ENCODE measurements at places on chromosomes 5 and 9.

GRCh38 chr5:74673011-74673790 lies 11.8 kb upstream of the HEXB start:
- DNase-seq, result no peak

DNA sequence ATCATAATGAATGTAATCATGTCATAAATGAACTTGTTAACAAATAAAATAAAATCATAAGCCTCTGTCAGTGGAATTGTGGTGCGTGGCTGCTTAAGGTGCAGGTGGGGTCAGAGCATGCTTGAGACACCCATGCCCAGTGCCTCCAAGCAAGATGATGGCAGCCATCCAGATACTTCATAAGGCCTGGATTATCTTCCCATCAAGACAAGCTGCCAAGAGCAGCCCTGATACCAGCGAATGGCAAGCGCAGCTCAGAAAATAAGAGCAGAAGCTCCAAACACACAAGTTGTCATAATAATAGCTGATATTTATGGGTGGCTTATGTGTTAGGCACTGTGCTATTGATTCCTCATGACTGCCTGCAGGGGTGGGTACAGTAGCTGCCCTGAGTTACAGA lies 21.8 kb upstream of the LMX1B start:
- no peak for DNase-seq

DNA sequence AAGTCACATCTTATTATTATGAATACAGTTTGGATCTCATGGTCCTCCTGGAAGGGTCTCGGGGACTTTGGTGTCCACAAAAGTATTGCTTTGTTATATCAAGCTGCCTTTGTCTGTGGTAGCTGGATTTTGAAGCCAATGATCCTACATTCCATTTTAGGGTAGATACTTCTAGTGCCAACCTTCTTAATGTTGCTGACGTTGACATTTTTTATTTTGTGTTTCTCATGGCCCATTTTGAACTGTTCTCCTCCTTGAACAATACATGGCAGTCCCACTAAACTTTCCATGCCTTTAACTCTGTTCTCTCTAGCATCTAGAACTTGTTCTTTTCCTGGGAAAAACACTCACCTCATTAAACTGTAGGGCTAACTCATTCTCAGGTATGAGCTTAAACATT lies 425.8 kb downstream of the KCTD16 start:
- DNase-seq, result no peak

DNA sequence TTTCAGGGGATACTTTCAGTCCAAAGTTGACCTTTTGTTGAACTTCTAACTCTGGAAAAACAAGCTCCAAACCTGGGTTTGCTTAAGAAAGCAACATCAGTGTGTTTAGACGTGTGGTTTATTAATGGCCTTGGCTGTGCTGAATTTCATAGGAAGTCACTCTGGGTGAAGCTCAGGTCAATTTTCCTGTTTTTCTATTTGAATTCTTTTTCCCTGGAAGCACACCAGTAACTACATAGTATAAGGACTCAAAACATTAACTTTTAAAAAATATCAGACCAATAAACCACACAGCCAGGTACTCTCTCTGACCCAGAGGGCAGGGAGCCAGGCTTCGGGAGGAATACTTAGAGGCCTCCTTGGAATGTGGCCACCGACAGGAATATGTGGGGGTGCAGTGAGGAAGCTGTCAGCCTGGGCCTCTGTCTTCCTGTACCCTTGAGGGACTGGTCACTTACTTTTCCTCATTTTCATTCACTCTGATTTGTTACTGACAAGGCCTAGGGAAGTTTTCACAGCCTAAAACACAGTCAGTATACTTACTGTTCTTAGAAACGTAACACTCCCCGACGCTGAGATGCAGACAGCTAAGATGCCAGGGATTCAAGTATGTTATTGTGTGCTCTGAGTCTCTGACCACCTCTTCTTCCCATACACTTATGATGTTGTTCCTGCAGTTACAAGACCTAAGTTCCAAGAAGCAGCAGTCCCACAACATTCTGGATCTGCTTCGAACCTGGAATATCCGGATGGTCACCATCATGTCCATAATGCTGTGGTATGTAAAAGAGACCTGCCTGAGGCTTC lies 18.9 kb downstream of the SLC22A5 start:
- DNase-seq, result no peak

- no peak for DNase-seq
Observed at GRCh38 chr5:66929995-66930394, 266.6 kb downstream of the CD180 start.

- DNase-seq, result no peak
Observed at GRCh38 chr5:147751-148150, 43.5 kb upstream of the LRRC14B start.

DNA sequence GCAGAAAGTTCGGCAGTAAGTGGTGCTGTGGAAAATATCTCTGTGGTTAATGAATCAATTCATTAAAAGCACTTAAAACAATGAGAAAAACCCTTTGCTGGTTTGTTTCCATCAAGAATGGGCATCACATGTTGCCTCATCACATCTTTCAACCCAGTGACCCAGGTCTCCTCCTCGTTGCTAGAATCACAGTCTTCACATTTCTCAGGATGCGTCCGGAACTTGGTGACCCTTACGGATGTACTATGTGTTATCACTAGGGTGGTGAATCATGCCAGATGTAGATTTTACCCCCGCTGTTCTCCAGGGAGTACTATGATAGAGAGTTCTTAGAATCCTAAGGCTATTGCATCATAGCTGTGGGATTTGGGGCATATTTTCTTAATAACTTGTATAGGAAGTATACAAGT lies 217.9 kb upstream of the KLF4 start:
- no peak for DNase-seq

GRCh38 chr5:26390608-26391007 lies 647.8 kb downstream of the CDH9 start:
- no peak for DNase-seq

DNA sequence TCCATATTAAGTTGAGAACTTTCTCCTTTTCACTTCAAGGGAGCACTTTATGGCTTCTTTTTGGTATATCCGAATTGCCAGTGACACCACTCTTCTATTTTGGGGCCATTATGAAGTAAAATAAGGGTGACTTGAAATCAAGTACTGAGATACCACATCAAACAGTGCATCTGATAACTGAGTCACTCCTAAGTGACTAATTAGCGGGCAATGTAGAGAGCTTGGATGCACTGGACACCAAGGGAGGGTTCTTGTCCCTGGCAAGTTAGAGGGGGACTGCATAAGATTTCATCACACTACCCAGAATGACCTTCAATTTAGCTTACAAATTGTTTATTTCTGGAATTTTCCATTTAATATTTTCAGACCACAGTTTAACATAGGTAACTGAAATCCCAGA lies 813.9 kb upstream of the CDH10 start:
- no peak for DNase-seq

GRCh38 chr5:137622850-137623249 lies 113.0 kb downstream of the KLHL3 start:
- DNase-seq, result no peak

DNA sequence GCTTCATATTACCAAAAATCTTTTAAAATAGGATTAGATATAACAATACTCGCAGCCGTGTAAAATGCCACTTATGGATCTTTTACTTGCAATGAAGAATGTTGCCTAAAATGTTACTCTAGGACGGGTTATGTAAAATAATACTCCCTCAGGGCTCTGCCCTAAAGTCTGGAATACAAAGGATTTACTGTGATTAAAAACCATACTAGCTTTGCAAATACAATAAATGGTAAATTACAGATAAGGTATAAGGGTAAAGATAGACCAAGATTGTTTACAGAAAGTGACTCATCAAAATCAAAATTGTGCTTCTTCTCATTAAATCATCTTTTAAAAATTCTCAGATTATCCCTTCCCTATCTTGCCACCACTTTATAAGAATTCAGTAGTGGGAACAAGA lies 163.6 kb downstream of the MEF2C start:
- no peak for DNase-seq

DNA sequence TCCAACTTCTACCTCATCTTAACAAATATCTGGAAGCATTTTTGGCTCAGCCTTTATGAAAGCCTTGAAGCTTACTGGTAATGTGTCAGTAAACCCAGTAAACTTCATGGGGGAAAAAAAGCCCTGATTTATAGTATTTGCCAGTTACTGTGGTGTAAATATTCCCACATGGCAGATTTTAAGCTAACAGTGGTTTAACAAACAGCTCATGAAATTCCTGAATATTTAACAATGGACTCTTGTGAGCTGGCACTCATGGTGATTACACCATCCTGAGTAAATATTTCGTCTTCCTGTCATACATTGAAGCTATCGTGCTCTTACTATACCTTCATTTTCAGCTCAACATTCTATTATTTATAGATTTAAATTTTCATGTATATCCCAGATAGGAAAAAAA lies 57.0 kb upstream of the ACOT12 start:
- no peak for DNase-seq

DNA sequence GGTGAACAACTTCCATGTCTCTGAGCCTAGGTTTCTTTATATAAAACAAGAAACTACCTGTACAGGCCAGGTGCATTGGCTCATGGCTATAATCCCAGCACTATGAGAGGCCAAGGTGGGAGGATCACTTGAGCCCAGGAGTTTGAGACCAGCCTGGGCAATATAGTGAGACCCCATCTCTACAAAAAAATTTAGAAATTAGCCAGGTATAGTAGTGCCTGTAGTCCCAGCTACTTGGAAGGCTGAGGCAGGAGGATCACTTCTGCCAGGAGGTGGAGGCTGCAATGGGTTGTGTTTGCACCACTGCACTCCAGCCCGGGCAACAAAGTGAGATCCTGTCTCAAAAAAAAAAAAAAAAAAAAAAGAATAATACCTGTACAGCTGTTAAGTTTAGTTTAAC lies 11.1 kb downstream of the FAM13B start:
- no peak for DNase-seq

GRCh38 chr5:103186152-103186551 lies 66.1 kb downstream of the PPIP5K2 start:
- no peak for DNase-seq

DNA sequence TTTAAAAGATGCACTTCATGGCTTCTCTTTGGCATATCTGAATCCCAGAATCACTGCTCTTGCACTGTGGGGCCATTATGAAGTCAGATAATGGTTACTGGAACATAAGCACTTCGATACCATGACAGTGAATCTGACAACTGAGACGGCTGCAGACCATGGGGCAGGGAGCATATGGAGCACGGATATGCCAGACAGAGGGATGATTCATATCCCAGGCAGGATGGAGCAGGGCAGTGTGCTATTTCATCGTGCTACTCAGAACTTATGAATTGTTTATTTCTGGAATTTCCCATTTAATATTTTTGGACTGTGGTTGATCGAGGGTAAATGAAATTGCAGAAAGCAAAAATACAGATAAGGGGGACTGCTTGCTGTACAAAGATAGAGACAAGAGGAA lies 145.0 kb downstream of the EGFLAM start:
- DNase-seq, result no peak

DNA sequence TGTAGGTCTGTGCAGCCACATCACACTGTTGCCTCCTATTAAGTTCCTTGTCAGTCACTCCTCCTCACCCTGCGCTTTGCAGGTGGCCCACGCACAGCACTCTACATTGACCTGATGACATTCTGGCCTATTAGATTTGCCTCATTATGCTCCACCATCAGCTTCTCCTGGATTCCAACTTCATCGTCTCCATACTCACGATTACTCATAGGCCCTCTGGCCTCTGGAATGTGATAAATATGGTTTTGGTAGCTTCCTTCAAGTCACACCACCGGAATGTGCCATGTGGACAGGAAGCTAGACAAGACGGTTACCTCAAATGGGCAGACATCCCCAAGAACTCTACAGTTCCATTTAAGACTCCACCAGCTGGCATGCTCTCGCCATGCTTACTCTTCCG lies 158.0 kb upstream of the LHFPL2 start:
- DNase-seq, result no peak

GRCh38 chr9:130296783-130297055 lies 31.2 kb downstream of the HMCN2 start:
- no peak for DNase-seq

DNA sequence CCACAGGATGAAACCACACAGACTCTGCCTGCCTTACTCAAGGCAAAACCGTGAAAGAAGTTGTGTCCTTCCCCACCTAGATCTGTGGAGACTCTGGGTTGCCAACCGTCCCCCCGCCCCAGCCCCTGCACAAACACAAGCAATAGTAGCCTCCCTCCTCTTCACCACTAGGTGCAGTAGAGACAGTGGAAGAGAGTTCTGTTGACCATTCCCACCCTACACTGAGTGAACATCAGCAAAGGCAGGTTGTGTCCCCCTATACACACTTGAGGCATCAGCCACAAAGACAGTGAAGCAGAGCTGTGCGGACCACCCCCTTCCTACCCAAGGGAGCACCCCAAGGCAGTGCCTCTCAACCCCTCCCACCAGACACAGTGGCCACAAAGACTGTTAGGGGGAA lies 223.7 kb upstream of the NFIL3 start:
- no peak for DNase-seq

DNA sequence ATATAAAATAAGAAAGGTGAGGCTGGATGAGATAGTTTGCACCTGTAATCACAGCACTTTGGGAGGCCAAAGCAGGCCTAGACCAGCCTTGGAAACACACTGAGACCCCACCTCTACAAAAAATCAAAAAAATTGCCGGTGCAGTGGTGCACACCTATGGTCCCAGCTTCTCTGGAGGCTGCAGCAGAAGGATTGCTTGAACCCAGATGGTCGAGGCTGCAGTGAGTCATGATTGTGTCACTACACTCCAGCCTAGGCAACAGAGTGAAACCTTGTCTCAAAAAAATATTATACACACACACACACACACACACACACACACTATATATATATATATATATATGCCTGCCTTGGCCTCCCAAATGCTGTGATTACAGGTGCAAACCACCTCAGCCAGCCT lies 1.3 kb downstream of the SLC35D2 start:
- no peak for DNase-seq

GRCh38 chr5:104241046-104241445 lies 678.5 kb upstream of the NUDT12 start:
- no peak for DNase-seq

DNA sequence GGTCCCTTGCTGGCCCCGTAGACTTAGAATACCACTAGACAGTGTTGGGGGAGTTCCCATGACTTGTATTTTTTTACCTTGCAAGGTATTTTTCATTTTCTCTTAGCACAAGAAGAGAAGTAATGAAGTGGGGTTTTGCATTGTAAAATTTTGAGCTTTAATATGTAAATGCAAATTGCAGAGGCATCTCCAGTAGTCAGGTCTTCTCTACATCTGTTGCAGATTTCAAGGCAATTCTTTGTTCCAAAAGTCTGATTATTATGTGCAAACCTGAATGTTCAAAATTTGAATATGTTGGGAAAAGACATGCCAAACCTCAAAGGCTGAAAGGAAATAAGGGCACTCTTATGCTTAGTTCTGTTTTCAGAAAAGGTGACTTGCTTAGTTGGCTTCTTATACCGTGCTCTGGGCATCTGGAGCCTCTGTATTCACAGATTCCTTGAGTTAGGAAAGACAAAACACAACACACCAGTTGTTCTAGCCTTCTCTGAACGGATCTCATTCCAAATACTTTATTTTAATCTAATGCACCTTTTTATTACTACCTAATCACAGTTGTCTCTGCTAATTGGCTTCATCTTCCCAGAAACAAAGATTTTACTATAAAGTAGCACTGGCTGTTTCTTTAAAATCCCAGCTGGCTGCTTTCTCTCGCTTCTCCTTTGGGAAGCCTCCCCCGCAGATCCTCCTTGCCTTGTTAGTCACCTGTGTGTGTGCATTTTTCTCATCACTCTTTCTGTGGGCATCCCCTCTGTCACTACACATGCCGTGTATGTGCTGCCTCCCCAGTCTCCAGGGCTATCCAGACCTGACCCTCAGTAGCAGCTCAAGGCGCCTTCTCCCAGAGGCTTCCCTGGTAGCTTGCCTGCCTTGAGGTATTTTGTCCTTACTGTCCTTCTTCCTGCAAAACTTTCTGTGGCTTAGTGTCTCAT lies 138.2 kb downstream of the TLE4 start:
- no peak for DNase-seq
